Memory B cell (primary cell): ENCODE measurements at places on chromosomes 4 and X.

DNA sequence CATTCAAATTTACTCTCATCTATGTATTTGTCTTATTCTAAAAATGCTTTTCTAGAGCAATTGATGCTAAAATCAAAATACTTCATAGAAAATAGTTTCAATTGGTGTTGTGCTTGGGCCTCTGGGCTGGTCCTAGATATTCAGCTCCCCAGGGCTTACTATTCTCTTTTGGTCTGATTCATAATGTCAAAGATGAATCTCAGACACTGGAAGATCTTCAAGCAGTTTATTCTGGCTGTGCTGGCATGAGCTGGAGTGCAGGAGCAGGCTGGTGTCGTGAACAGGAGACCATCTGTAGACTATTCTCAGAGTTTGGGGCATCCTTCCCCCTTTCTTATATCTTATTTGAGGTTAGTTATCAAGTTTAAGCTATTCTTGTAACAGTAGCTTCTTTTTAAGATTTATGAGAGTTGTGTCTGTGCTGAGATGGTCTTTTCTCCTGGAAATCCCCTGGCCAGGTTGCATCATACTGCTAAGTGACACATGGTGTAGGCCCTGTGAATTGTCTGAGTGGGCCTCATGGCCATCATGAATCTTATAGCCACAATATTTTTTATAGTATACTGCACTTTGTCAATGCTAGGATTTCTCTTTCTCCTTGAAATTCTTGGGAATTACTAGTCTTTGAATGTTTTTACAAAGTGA is 1624.0 kb upstream of the IGFBP7 start:
- no peak for DNase-seq

- no peak for DNase-seq
These were observed 174.9 kb upstream of the PCDH18 start for GRCh38 chr4:137707102-137707620.

- no peak for DNase-seq
These were observed 13.4 kb upstream of the CLCN4 start for GRCh38 chrX:10143071-10143983.

DNA sequence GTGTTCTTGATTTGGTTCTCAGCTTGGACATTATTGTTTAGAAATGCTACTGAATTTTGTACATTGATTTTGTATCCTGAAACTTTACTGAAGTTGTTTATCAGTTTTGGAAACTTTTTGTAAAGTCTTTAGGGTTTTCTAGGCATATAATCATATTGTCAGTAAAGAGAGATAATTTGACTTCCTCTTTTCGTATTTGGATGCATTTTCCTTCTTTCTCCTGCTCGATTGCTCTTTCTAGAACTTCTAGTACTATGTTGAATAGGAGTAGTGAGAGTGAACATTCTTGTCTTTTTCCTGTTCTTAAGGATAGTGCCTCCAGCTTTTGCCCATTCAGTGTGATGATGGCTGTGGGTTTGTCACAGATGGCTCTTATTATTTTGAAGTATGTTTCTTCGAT is 24.1 kb downstream of the TMPRSS11A start:
- no peak for DNase-seq

GRCh38 chrX:31293409-31293808 is 221.6 kb upstream of the FTHL17 start:
- DNase-seq: no peak

- DNase-seq: no peak
These were observed 65.7 kb downstream of the CASK start for GRCh38 chrX:41857670-41858069.

- no peak for DNase-seq
These were observed 719 bp upstream of the TCEAL4 start for GRCh38 chrX:103584596-103584995.

DNA sequence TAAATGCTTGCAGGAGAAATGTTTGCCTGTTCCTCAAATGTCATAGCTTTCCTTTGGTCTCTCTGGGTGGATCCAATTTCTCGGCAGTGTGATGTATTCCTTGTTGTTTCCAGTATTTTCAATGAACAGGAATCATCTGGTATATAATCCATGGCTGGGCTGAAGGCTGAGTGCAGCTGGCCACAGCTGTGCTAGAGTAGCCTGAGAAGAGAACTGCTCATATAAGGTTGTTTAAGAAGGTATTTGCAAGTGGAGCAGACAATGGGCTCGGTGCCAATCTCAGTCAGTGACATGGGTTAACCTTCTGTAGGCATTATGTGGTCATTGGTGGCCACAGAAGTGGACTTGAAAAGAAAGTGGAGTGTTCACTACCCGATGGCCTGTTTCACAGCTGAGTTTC is 390.3 kb downstream of the SPRY1 start:
- no peak for DNase-seq

DNA sequence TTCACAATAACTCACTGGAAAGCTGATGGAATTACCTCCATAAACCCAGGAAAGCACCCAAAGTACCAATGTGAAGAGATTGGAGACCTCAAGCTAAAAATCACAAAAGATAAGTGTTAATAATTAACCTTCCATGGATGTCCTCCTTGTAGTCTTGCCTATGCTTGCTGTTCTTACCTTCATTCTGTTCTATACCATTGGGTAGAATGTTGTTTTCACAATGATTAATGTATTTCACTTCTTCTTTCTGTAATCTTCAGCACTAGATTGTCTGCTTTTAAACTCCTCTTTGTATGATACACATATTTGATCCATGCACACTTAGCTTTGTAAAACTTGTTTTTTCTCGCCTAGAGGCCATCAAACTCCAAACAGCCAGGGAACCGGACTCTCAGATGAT is 570.3 kb downstream of the RAPGEF2 start:
- no peak for DNase-seq

GRCh38 chrX:46698691-46699090 is 60.2 kb downstream of the SLC9A7 start:
- no peak for DNase-seq

DNA sequence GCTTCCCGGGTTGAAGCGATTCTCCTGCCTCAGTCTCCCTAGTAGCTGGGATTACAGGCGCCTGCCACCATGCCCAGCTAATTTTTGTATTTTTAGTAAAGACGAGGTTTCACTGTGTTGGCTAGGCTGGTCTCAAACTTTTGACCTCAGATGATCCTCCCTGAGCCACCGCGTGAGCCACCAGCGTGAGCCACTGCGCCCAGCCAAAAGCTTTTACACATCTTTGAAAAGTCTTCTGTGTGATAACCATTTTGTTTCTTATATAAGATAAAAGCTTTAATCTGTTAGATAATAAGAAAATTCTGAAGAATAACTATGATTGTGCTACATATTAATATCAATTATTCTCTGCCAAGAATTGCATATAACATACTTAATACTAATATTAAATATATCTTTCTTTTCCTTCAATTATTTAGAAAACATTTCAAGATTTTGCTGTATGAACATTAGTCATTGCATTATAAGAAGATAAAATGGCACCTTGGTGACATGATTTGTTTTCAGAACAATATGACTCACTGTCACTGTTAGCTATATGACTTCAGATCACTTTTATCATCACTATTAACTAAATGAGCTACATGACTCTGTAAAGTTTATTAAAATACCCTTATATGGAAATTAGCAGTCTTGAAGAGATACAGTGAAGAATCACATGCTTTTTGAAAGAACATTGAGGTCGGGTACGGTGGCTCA is 33.4 kb downstream of the RUFY3 start:
- DNase-seq: no peak

DNA sequence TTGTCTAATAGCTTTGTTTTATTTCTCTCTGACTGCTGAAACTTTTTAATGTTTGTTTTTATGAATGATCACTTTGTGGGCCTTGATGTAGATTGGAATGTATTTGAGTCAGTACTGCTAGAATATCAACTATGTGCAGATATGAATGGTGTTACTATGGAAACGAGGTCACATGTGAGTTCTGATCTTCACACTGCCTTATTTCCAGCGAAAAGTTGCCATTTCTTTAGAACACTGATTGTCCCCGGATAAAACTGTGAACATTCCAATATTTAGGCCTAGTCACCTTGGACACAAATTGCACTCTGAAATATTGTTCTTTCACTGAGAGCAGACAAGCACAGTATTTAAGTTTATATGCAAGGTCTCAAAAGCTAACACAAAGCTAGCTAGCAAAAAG is 27.2 kb upstream of the MAGED1 start:
- DNase-seq: no peak

DNA sequence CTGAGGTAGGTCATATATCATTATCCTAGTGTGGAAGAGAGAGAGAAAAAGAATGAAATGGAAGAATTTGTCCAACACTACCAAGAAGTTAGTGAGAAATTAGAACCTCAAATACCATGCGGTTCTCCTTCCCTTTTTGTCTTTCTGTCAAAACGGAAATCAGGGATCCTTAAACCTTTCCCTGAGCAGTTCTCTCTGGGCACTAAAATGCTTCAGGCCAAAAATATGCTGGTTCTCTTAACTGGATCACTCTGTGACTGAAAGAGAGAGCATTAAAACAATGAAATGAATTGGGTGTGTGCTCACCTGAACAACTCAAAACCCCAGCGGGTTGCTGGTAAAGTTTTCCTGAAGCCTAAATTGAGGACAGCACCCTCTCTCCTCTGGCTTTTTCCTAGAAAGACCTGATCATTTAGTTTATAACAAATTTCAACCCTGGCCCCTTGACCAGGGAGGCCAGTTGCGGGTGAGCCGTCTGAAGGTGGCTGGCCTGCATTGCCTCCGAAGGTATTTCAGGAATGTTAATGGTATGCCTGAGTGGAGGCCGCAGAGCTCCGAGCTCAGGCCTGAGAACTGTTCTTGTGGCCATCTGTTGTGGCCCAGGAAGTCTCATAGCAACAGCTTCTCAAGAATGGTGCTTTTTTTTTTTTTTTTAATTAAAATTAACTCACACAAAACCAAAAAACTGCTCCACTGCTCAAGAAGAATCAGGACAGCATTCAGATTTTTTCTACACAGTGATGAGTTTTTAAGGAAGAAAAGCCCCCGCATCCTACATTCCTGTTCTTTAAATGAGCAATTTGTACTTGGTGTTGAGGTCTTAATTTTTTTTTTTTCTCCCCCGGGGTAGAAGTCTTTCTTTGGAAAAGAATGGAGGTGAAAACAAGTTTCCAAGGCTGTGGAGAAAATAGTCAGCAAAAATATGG is 155.1 kb downstream of the SHROOM3 start:
- no peak for DNase-seq

DNA sequence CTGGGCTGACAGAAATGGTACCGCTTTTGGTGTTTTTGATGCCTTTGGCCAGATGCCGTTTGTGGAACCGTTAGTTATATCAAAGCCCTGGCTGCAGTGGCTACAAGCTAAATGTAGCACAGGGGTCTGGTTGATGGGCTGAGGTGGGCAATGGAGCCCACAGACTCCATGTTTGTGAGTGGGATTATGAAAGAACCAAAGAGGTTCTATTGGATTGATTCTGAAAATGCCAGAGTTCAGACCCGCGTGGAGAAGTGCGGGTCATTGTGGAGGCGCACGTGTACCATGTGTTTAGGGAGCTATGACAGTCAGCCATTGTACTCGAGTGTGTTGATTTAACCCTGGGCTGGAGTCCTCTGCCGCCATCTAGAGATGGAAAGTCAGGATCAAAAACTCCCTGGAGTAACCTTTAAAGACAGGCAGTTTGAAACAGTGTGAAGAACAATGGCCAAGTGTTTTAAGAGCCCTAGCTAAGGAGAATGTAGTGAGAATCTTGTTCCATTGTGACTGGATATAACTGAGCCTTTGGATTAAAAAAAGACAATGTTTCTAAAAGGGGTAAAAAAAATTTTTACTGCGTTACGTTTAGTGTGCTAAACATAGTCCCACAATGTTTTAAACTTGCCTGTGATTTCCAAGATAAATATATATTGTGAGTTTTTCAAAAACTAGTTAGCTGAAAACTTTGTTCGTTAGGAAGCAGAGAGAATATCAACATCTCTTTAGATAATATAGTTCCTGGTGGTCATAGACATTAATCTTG is 12.7 kb downstream of the ART3 start:
- no peak for DNase-seq

DNA sequence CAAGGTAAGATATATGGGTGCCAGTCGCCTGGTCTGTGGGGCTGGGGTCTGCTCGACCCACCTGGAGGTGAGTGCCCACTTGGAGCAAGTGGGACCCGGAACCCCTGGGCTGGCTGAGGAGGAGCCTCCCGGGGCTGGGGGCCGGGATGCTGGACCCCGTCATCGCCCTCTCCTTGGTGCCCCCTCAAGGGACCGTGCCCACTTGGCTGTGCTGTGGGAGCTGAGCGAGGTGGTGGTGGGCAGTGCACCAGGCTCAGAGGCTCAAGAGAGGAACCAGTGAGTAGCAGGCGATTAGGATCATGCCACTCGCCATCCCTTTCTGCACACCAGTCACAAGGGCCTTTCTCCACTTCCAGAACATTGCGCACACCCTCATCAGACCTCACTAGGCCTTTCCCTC is 203.8 kb upstream of the PSAPL1 start:
- DNase-seq: no peak

- DNase-seq: no peak
These were observed 114.5 kb downstream of the GATB start for GRCh38 chr4:151646322-151646721.

GRCh38 chr4:139866276-139866962 is 200.8 kb downstream of the MGST2 start:
- no peak for DNase-seq

DNA sequence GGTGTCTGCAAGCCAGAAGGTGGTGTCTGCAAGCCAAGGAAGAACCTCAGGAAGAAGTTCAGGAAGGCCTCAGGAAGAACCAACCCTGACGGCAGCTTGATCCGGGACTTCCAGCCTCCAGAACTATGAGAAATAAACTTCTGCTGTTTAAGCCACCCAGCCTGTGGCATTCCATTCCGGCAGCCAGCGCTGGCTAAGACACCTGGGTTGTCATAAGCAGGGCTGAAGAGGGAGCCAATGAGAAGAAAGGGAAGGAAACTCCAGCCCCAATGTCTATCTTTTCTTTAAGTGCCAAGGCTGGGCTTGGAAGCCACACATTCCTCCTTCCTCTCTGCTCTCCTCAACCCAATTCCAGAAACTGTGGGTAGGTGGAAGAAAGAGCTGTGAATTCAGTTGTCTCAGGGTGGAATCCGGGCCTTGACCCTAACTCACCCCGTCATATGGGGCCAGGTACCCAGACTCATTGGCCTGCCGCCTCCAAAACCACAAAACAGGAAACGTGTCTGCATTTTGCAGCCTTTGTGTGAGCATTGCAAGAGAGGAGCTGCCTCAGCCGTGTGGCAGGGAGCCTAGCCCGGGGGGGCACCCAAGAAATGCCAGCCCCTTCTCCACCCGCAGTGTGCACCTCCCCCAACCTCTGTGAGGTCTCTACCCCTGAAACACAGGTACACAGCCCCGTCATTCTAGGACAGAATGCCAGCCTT is 26.8 kb downstream of the CRMP1 start:
- DNase-seq: no peak

- no peak for DNase-seq
These were observed 16.6 kb downstream of the JAKMIP1 start for GRCh38 chr4:6183740-6184139.

GRCh38 chr4:155681886-155682285 is 15.2 kb downstream of the GUCY1A1 start:
- DNase-seq: no peak

DNA sequence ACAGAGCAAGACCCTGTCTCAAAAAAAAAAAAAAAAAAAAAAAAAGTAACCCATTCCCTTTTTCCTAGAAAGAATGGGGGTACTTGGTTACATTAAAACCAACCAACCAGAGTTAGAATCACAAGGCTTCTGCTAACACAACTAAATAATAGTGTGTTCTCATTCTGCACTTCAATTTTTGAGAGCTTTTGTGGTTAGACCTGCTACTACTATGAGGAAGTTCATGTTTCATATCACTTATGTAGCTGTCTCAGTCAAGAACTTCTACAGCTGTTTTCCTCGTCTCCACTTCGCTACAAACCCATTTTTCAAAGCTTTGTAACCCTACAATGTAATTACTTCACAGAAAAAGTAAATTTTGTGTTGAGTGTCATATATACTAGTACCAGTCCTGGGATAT is 58.3 kb downstream of the PDHA2 start:
- DNase-seq: no peak
